IPS-NIHi11 (cell line): ENCODE measurements at places on chromosomes 3 and 15.
A peak's percentile ranks its signal among the peaks of the same experiment; 100 is the strongest.

GRCh38 chr3:60746695-60747416 lies 504.4 kb downstream of the FHIT start:
- no peak for DNase-seq

DNA sequence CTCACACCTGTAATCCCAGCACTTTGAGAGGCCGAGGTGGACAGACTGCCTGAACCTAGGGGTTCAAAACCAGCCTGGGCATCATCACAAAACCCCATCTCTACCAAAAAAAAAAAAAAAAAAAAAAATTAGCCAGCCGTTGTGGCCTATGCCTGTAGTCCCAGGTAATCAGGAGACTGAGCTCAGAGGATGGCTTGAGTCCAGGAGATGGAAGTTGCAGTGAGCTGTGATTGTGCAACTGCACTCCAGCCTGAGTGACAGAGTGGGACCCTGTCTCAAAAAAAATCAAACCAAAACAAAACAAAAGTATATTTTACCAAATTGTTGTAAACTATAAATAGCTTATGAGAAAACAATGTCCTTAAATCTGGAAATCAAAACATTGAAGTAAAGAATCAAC lies 34.7 kb upstream of the UBP1 start:
- DNase-seq, result no peak

GRCh38 chr15:60804986-60805949 lies 326.3 kb upstream of the ICE2 start:
- peak; percentile 63 for DNase-seq

GRCh38 chr15:80479191-80479590 lies 75.0 kb downstream of the ARNT2 start:
- no peak for DNase-seq

GRCh38 chr15:22949074-22949547 lies 31.1 kb downstream of the CYFIP1 start:
- DNase-seq, result peak; percentile 75

GRCh38 chr3:60912142-60912541 lies 339.1 kb downstream of the FHIT start:
- no peak for DNase-seq

DNA sequence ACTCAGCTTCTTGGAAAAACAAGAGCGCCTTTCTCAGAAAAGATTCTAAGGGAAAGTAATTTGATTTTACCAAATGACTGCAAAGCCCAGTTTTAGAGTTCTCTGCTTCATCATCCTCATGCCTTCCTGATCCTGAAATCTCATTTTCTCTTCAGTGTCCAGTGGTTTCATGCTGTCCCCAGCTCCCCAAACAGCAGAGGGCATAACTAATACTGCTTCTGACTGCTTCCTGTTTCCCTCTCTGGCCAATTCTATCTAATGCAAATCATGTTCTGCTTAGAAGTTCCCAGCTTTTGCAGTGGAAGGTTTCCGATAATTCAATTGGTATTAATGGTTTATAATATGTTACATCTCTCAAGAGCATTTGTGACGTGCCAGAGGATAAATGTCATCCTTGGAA lies 161.1 kb downstream of the CLSTN2 start:
- DNase-seq, result no peak

DNA sequence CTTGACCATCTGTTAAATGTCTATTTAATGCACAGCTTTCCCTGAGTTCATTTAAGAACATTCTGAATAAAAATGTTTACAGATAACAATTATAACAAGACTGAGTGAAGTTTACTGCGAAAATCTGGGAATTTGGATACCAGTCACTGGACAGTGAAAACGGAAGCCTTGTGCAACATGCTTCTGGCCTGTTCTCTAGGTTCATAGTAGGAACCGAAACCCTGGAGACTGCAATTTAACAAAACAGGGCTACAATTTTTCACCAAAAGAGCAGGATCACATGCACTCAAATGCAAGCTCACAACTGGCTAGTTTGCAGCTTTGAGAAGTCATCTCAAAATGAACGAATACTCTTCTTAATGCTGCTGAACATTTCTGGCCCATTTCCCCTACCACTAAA lies 435.9 kb downstream of the NR2F2 start:
- DNase-seq, result no peak

DNA sequence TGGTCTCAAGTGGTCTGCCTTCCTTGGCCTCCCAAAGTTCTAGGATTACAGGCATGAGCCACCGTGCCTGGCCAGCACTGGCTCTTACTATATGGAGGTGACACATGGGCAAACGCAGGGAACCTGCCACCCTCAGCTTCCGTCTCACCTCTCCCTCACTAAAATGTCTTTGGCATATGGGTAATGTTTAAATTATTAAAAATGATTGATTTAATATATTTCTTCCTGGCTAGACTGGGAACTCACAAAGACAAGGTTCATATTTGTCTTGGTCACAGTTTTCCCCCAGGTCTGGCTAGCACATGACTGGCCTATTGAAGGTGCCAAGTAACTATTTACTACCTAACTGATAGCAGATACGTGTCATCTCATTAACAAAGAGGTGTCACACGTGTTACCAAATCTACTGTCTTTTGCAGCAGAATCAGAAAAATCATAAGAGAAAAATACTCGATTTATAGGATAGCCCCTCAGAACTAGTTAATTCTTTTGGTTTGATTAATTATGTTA lies 48.2 kb downstream of the SYNM start:
- DNase-seq, result no peak

DNA sequence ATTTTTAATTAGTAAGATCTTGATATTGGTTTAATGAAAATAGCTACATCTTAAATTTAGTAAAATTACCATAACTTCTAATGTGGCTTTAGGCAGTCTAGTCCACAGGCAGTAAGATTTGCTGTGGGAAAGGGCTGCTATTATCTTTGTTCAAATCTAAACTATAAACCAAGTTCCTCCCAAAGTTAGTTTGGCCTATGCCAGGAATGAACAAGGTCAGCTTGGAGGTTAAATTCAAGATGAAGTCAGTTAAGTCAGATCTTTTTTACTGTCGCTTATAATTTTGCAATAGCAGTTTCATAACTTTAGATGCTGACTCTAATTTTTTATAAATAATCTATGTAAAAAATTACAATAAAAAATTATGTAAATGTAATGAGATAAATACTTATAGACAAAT lies 1016.9 kb upstream of the ALCAM start:
- DNase-seq, result no peak

- peak; percentile 78 for DNase-seq
Observed at GRCh38 chr15:67803996-67804843, 21.1 kb upstream of the SKOR1 start.

GRCh38 chr15:60970246-60971170 lies 258.6 kb downstream of the RORA start:
- no peak for DNase-seq

- DNase-seq, result no peak
Observed at GRCh38 chr3:128489927-128490649, 2.9 kb downstream of the GATA2 start.

DNA sequence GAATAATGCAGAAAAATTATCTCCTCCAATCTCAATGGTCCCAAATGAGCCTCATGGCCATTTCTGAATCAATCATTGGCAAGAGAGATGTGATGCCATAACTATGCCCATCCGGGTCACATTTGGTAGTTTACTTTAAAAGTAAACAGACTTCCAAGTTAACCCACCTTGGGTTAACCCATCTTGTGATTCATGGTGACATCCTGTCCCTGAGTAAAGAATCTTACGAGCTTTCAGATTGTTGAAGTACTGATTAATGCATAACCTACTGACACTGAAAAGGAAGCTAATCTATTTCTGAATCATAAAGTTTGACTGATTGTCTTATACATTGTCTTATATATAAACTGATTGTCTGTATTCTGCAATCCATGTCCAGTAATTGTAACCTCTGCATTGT lies 467.2 kb upstream of the AGTR1 start:
- DNase-seq, result no peak

GRCh38 chr15:94127006-94127405 lies 104.4 kb upstream of the MCTP2 start:
- no peak for DNase-seq

GRCh38 chr3:126956361-126956760 lies 26.6 kb upstream of the PLXNA1 start:
- DNase-seq, result no peak

- DNase-seq, result peak; percentile 85
Observed at GRCh38 chr3:13884851-13885703, 5.2 kb upstream of the WNT7A start.

- DNase-seq, result peak; percentile 65
Observed at GRCh38 chr15:74311734-74312444, 55.6 kb downstream of the CYP11A1 start.

GRCh38 chr3:50623840-50624474 lies 7.0 kb downstream of the MAPKAPK3 start:
- no peak for DNase-seq

DNA sequence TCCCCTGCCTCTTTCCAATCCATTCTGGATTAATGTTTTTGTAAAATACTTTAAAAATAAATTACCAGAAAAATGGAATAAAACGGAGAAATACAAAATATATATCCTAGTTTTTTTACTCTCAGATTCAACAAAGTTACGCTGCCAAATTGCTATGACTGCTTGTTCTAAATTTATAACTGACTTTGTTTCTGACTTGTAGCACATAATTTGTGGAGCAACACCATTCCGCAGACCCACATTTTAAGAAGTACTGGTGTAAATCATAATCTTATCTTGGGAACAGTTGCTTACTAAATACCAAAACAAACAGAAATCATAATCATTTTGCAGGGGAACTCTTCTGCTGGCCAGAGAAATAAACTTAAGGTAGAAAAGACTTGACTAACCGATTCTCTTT lies 339.4 kb upstream of the CBLB start:
- DNase-seq, result no peak

GRCh38 chr3:126446301-126446700 lies 29.4 kb downstream of the ZXDC start:
- DNase-seq, result peak; percentile 46

DNA sequence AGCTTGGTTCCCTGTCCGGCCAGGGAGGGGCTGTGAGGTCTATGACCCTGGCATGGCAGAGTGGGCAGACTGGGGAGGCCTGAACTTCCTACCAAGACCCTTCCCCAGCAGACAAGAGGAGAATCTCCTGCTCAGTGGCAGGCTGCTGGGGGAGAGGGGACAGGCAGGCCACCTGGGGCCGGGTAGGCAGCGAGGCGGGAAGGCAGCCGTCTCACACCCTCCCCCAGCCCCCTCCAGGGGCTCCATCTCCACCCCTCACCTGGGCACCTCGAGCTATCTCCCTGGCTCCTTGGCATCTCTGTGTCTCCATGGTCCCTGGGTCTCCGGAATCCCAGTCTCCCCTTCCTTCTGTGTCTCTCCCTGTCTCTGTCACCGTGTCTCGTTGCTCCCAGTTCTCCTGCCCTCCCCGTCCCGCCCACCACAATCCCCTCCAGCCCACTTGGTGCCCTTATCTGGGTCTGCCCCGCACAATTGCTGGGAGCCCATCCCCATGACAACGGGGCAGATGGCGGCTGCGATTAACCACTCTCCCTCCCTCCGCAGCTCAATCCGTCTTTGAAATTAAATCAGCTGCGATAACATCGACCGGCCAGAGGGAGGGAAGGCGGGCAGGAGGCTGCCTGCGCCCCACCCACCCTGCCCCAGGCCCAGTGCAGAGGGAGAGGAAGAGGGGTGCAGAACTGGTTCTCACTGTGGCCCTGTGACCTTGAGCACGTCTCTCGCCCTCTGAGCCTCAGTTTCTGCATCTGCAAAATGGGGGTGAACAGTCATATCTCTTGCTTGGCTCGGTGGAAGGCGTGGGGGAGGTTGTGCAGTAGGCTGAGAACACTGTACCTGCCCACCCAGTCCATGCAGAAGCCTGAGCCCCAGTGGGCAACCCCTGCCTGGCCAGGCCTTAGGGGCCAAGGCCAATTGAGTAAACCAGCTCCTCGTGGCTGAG lies 9.6 kb downstream of the DNAJB8 start:
- peak; percentile 75 for DNase-seq

GRCh38 chr3:33037471-33037870 lies 59.5 kb downstream of the GLB1 start:
- DNase-seq, result no peak

DNA sequence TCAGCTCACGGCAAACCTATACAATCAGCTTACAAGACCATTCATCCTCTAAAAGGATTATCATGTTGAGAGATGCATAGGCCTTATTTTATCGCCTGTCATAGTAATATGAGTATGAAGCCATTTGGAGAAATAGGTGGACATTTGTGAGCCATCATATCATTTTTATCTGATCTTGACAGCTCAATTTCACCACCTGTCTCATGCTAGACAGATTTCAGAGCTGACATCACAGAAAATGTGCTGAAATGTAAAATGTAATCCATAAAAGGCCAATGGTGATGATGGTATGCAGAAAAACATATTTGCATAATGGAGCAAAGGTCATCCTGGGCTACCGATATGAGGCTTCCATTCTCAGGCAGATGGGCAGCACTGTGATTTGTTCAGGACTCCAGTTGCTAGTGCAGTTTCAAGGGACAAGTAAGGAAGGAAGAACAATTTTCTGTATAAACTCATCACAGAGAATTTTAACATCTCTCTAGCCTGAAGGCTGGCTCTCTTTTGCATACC lies 221.5 kb downstream of the ULK4 start:
- no peak for DNase-seq

DNA sequence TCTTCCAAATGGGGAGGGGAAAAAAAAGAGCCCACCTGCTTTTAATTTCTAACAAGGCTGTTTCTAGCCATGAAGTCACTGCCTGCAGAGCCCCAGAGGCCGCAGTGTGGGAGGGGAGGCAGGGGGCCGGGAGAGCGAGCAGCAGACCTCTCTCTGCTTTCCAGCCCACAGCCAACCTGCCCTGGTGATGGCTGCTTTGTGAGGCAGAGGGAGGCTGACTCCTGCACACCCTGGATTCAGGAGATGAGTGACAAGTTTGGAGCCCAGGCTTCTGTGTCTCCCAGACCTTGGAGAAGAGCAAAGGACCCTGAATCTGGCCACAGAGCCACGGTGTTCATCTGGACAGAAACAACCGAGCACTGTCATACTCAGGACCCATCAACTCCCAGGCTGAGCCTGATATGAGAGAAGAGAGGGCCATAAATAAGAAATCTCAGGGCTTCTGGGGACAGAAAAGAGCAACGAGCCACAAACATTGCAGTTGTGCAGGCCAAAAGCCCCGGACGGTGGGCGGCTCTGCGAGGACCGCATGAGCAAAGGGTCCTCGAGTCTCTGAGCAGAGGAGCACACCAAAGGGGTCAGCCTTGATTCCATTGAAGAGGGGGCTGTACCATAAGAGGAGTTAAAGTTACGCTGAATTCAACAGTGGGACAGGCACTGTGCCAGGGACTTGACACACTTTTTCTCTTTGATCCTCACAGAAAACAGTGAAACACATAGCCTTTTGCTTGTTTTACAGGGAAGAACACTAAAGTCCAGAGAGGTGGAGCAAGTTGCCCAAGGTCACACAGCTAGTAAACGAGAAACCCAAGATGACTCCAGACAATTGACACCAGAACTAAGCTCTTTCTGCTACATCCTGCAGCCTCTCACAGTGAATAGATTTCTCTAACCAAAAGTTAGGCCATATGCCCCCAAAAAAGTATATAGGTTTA lies 97.2 kb downstream of the SEMA5B start:
- no peak for DNase-seq

GRCh38 chr15:50542887-50543210 lies 3.6 kb downstream of the USP50 start:
- no peak for DNase-seq
